ENCODE measurements at places on chromosomes 5 and 9.

DNA sequence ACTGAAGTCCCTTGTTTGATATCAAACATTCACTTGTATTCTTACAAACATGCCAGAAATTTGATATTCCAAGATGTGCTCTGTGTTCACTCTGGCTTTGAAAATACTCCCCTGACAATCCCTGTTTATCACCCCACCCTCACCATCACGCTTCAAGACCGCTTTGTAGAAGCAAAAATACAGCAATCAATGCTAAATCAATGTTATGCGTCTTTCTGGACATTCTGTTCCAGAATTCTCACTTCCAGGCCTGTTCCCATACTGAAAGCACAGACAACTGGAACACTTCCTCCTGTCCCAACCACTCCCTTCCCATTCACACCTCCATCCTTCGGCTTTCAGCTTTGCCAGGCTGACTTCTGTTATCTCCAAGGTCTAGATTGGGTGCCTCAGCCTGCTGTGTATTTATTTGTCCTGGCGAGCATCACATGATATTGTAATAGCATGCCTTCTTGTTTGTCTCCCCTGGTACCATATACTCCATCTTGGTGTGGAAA, 72.8 kb downstream of the SNCAIP start:
- DNase-seq = no peak

- DNase-seq = no peak
Observed at GRCh38 chr9:34400275-34400674, 23.6 kb upstream of the MYORG start.

DNA sequence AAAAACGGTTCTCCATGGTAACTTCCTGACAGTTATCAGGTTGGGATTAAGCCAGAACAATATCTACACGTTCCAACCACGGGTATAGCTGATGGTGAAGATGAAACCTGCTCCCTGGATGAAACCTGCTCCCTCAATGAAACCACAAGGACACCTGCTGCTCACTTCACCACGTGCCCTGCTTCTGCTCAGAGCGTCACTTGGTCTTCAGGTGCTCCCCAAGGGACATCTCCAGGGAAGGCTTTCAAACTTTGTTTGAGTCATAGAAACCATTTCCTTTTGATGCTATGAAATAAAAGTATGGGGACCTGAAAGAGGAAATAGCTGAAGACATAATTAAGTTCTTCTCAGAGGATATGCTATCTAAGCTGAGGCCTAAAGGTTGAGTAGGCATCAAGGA, 242.4 kb downstream of the MED10 start:
- DNase-seq = no peak

DNA sequence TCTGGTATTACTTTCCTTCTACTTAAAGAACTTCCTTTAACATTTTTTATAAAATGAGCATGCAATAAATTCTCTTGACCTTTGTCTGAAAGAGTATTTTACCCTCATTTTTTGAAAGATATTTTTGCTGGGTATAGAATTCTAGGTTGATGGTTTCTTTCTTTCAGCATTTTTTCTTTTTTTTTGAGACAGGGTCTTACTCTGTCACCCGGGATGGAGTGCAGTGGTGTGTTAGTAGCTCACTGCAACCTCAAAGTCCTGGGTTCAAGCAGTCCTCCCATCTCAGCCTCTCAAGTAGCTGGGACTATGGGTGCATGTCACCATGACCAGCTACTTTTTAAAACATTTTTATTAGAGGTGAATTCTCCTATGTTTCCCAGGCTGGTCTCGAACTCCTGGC, 10.7 kb upstream of the TSC1 start:
- no peak for DNase-seq

- no peak for DNase-seq
Observed at GRCh38 chr5:73911761-73912393, 285.9 kb downstream of the ARHGEF28 start.

DNA sequence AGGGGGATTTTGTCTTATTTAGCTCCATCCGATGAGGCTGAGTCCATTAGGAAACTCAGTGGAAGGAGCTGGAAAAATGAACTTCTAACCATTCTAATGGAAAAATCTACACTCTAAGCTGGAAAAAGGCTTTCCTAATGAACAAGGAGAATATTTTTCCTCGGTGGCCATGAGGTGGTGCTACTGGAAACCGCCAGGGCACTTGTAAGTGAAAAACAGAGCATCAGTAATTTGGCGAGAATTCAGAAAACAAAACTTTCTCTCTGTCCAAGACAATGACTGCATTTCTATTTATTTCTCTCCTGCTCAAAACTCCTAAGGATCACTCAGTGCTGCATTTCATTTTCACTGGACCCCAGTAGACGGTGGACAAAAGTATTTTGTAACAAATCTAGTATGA, 237.6 kb downstream of the TENT4A start:
- DNase-seq = no peak

DNA sequence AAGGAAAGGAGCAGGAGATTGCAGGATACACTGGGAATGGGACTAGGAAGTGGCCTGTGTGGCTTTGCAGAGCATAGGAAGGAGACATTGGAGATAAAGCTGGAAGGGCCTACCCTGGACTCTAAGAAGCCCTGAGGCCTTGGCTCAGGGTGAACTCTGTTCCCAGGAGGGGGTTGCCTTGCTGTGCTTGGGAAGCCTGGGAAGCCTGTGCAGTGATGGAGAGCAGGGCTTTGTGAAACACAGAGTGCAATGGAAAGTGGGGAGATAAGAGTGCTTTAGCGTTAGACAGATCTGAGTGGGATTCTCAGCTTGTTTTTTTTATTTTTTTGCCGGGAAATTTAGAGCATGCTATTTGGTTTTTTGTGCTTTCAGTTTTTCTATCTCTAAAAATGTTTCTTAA, 437.8 kb downstream of the KDM4C start:
- no peak for DNase-seq

GRCh38 chr9:88177371-88177770, 39.1 kb upstream of the SPATA31C2 start:
- no peak for DNase-seq
